Activated CD4-positive, CD25-positive, alpha-beta regulatory T cell treated with anti-CD3 and anti-CD28 coated beads, Interleukin-2, amount 50 U/mL, for 24 hours (primary cell): ENCODE measurements at places on chromosomes 11 and 22.
A peak's percentile ranks its signal among the peaks of the same experiment; 100 is the strongest.

GRCh38 chr11:59756558-59756840 lies 1.3 kb downstream of the STX3 start:
- no peak for ATAC-seq

- ATAC-seq = no peak
Observed at GRCh38 chr11:134450186-134450585, 38.1 kb upstream of the B3GAT1 start.

DNA sequence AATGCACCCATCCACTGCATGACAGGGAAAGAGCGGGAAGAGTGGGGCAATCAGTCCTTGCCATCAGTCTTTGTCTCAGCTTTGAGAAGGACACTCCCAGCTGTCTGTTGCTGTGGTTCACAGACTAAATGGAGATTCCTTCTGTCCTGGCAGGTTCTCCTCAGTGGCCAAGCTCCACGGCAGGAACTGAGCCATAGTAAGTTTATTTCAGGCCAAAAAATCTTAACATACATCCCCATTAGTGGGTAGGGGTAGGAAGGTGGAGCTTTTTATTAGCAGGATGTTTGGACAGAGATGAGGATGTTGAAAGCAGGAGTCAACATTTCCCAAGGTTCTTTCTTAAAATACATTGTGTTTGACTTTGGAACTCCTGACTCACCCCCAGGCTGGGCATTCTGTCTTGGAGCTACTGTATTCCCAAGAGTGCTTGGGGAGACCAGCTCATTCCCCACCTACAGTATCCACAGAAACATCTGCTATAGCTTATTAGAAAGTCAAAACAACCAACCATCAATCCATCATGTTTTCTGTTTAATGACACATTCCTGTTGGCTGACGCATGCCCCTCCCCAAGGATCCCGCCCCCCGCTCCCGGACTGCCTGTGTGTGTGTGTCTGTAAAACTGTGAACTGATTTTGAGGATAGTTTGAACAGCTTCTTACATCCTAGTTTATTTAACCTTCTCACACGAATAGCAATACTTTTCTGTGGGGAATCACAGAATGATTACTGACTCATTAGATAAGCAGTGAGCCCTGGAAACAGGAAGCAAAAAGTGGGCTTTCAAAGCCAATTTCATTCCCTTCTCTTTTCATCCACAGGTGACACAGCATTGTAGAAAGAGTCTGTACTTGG lies 109.5 kb downstream of the CCDC81 start:
- ATAC-seq = no peak

DNA sequence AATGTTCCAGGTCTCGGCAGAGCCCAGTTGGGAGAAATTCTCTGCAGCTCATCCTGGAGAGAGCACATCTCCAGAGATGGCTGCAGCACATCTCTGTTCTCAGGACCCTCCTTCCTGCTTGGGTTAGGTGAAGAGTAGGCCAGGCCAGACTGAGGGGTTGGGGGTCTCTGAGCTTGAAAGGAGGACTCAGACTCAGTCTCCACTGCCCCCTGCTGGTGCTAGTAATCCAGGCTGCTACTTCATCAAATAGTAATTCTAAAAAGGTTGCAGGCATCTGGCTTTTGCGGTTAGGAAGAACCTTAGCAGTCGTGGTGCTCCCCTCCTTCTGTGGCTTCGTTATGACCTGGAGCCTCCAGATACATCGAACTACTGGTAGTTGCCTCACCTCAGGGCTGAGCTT lies 9.7 kb downstream of the TUB start:
- ATAC-seq = no peak

- ATAC-seq = no peak
Observed at GRCh38 chr11:57597916-57598830, 688 bp downstream of the SERPING1 start.

- no peak for ATAC-seq
Observed at GRCh38 chr11:115630214-115630613, 126.0 kb upstream of the CADM1 start.

GRCh38 chr11:20634044-20634443 lies 34.6 kb downstream of the SLC6A5 start:
- no peak for ATAC-seq

DNA sequence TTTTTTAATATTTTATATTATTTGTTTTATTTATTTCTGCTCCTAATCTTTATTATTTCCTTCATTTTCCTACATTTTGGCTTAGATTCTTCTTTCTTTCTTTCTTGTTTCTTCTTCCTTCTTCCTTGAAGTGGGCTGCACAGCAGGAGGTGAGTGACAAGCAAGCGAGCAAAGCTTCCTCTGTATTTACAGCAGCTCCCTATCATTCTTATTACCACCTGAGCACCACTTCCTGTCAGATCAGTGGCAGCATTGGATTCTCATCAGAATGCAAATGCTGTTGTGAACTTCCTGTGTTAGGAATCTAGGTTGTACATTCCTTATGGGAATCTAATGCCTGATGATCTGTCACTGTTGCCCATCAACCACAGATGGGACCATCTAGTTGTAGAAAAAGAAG lies 784.9 kb upstream of the LUZP2 start:
- ATAC-seq = no peak

DNA sequence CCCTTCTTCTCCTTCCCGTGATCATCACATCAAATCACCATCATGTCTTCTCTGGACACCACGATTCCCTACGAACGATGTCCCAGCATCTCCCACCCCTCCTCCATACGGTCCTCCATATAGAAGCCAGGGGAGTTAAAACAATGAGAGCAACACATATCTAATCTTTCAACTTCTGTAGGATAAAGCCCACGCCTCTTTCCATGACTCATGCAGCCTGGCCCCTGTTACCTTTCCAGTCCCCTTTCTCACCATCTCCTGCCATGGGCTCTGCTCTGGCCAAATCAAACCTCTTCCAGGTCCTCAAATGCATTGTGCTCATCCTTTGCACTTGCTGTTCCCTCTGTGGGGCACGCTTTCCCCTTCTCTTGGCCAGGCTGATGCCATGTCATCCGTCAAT lies 23.6 kb downstream of the RPS6KA4 start:
- ATAC-seq = no peak

DNA sequence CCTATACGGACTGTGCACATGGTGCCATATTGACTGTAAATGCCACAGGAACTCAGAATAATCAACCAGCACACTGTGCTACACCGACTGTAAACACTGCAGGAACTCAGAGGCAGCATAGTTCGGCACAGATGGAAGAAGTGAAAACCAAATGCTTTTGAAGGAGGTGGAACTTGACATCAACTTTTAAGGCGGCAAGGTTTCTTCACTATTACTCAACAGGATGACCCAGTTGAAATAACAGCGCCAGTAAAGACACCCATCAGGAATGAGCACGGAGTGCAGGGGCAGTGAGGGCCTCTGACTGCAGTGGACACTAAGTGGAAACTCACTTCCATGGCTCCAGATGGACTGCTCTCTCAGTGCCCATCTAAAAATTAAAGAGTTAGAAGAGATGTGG lies 15.7 kb downstream of the TESMIN start:
- ATAC-seq = no peak

DNA sequence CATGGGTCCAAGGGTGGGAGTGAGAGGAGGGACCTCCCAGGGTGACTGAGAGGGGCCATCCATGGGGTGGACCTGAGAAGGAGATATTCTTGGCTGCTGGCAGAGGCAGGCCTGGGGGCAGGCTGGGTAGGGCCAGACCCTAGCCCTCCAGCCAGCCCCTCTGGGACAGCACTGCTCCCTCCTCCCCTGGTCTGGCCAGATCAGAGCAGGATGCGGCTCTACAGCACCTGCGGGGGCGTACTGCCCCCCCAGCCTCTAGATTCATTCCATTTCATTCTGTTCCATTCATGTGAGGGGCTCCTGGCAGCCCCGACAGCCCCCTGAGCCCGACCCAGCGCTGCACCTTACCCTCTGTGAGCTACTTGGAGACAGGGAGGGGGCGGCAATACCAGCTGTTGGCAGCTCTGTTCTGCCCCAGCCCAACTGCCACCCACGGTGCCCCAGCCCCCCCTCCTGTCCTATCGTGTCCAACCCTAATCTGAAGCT lies 34.3 kb upstream of the MYRF start:
- no peak for ATAC-seq

GRCh38 chr22:44229331-44229730 lies 48.6 kb downstream of the PARVG start:
- ATAC-seq = no peak

DNA sequence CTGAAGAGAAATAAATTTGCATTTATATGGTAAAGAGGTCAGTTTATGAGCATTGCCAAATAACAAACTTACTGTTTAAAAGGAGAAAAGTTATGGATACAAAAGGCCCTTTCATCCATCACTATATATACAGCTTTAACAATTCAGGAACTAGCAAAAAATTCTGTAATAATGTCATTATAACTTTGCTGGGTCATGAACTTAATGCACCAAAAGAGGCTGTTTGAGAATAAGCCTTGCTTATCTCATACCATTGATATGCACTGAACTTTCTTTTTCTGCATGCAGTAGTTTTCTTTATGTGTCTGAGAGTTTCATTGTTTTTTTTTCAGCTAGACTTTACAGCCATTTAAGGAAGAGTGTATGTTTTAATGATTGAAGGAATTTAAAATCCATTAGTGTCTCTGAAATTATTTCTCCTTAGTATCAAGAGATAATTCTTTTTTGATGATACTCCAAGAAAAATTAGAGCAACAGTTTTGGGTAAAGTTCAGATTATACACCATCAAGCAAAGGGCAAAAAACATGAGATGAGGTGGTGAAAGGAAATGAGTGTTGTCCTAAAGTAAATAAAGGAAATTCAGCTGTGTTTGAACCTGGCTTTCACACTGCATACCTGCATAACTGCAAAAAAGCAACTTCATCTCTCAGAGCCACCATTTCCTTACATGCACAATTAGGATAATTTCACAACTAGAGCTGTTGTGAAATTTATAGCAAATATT lies 188.2 kb upstream of the ANO3 start:
- ATAC-seq = no peak

DNA sequence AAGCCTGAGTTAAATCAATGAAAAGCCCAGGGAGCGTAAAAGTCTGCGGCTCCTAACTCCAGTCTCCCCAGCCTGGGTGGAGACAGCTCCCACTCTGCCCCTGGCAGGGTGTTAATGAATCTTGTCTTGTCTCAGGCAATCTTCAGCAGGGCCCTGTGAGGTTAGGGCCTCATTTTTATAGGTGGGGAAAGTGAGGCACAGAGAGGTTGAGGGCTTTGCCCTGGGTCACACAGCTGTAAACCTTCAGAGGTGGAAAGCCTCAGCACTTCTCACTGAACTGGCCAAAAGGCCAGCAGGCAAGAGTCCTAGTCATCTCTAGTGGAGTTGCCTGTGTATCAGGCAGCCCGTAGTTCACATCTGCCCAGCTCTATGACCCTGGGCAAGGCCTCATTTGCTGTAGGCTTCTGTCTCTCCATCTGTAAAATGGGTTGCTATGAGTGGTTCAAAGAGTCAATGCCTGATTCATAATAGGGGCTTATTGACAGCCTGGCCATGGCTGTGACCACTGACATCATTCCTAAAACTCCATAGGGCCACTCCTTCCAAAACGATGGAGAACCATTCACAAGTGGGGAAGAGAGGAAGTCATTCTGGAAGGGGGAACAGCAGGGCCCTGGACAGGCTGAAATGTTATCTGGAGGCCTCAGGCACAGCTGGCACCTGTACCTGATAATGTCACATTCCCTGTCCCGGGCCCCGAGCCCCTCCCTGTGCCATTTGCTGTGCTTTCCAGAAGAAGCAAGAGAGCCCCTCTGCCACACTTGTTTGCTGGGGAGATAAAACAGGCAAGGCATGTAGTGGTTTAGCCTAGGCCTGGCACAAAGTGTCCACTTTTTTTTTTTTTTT lies 6.0 kb downstream of the CBX7 start:
- ATAC-seq = no peak

DNA sequence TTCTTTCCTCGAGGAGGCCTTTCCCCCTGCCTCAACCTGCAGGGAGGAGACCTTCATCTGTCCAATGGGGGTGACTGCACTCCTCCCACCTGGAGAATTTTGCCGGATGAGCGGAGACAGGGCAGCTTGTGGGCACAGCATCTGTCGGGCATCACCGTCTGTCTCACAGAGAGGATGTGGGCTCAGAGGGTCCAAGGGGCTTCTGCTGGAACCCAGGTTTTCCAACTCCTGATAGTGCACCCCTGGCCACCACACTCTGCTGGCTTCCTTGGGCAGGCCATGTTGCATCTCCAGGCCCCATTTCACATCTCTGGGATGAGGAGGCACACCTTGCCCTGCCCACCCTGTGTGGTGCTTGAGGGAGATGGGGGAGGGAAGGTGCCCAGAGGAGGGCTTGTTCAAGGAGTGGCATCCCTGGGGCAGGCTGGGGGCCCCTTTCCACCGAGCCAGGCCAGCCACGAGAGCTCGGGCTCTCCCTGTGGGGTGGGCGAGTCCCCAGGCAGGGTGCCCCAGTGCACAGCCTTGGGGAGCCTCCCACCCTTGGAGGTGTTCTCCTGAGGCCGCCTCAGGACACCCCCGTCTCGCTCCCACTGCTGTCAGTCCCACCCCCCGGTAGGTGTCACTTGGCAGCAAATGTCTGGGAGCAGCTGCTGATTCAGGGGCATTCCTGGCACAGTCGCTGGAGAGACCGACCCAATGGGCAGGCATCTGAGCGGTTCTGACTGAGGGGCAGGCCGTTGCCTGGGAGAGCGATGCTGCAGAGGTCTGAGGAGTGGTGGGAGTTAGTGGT lies 84.2 kb downstream of the MORC2 start:
- ATAC-seq = no peak

- ATAC-seq = no peak
Observed at GRCh38 chr22:37610480-37611129, 2.0 kb downstream of the GGA1 start.

- ATAC-seq = no peak
Observed at GRCh38 chr11:120547316-120547715, 35.8 kb downstream of the GRIK4 start.

GRCh38 chr11:69010361-69010891 lies 2.6 kb downstream of the MRGPRF start:
- ATAC-seq = no peak

DNA sequence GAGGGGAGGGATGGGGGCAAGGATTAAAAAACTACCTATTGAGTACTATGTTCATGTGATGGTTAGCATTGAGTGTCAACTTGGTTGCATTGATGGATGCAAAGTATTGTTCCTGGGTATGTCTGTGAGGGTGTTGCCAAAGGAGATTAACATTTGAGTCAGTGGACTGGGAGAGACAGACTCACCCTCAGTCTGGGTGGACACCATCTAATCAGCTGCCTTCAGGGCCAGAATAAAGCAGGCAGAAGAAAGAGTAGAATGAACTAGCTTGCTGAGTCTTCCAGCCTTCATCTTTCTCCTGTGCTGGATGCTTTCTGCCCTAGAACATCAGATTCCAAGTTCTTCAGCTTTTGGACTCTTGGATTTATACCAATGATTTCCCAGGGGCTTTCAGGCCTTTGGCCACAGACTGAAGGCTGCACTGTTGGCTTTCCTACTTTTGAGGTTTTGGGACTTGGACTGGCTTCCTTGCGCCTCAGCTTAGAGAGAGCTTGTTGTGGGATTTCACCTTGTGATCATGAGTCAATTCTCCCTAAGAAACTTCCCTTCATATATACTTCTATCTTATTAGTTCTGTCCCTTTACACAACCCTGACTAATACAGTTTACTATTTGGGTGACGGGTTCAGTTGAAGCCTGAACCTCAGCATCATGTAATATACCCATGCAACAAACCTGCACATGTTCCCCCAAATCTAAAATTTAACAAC lies 70.2 kb downstream of the MTNR1B start:
- no peak for ATAC-seq

GRCh38 chr11:46393231-46393616 lies 1.6 kb upstream of the CHRM4 start:
- ATAC-seq = no peak

GRCh38 chr11:74636630-74637184 lies 44.3 kb downstream of the POLD3 start:
- ATAC-seq = peak; percentile 35
